ENCODE measurements at places on chromosomes 12 and 14. TPM values are rescaled to one million over a fixed set of nuclear protein-coding genes. Genes with fewer than 3 reads are reported as not detected.

The RDH12 gene
- 0.38 TPM for polyA plus RNA-seq

The RDH5 gene
- polyA plus RNA-seq, result 19.2 TPM

The IAPP gene
- polyA plus RNA-seq, result not detected

The MMP19 gene
- polyA plus RNA-seq, result 0.52 TPM

The SERPINA4 gene
- 1.5 TPM for polyA plus RNA-seq

The HHIPL1 gene
- polyA plus RNA-seq, result 1.3 TPM

Data from right renal cortex interstitium (tissue), 3 donors.